ENCODE measurements at places on chromosomes 11 and 22.
A peak's percentile ranks its signal among the peaks of the same experiment; 100 is the strongest.

- no peak for DNase-seq
Measured at GRCh38 chr11:128232588-128232987, 354.8 kb downstream of the ETS1 start.

DNA sequence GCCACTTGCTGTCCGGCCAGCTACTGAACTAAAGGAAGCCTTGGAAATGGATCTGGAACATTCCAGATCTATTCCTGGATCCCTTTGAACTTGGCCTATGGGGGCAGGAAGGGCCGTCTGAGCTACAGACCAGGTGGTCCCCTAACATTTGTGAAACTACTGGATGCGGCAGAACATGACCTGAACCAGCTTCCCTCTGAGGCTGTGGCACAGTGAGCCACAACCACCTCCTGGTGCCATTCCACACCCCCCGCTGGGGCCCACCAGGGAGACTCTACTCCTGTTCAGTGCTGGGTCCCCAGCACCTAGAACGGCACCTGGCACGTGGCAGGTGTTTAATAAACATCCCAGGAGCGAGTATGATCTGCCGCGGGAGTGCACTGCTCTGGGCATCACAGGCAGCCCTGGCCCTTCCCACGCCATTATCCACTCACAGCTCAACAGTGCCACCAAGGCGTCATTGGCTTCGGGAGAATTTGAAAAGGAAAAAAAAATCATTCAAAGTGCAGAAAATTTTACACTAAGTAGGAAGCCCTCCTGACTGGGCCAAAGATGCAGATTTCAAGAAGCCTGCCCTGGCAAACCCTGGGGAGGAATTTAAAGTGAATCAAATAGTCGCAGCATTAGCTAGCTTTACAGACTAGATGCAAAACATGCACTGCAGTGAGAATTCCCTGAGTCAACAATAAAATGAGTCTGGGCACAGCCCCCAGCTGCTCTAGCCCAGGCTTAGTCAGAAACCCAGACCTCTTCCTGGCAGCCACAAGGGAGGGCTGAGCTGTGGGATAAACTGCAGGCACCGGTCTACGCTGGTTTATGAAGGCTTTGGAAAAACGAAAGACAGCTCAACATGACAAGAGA, 14.3 kb upstream of the EFCAB6 start:
- DNase-seq, result peak; percentile 75

DNA sequence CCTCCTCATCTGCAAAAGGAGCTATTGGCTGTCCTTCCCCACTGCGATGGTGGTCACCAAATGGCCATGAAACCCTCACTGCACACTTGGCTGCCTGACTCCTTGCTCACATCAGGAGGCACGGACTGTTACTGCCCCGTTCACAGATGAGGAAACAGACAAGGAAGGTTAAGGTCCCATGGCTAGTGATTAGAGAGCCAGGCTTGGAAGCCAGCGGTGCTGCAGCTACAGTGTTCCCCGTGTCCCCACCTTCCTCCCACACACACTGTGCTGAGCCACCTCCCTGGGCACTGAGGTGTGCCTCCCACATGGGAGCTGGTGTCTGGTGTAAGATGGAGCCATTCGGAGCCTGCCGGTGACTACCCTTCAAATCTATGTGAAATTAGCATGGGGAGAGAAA, 2.6 kb downstream of the ARHGAP8 start:
- DNase-seq, result no peak

GRCh38 chr11:27678242-27678641, 22.0 kb downstream of the BDNF start:
- no peak for DNase-seq

- no peak for DNase-seq
Measured at GRCh38 chr11:64352099-64352994, 6.6 kb upstream of the RPS6KA4 start.

GRCh38 chr11:114401311-114401710, 845 bp downstream of the RBM7 start:
- no peak for DNase-seq

- no peak for DNase-seq
Measured at GRCh38 chr11:128727796-128728431, 34.0 kb downstream of the FLI1 start.

DNA sequence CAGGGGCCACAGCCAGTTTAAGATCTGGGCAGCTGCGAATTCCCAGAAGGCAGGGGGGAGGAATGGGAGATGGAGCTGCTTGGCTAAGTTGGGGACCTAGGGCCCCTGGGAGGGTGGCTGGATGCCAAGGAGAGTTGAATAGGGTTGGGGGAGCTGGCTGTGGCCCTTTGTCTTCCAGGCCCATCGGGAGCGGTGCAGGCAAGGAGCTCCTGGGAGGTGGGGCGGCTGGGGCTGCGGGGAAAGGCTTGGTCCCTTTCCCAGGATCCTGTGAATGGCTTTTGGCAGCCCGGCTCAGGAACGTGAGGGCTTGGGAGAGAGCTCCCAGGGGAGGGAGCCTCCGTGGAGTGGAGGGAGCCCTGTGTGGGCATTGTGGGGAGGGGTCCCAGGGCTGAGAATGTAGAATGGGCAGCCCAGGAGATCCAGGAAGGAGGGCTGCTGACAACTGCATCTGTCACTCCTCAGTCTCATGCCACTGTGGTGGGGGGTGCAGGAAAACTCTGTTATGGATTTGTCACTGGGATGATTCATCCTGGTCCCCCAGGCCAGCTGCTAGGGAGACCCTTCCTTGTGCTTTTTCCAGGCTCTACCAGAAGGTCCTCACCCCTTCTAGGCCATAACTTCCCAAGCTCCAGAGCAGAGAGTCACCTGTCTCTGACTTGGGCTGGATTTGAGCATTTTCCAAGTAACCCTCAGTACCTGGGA, 6.0 kb downstream of the FREY1 start:
- DNase-seq, result no peak

- no peak for DNase-seq
Measured at GRCh38 chr11:115077740-115078139, 399.4 kb downstream of the NXPE2 start.

Data from AG08396 (cell line).